Jurkat, Clone E6-1 (cell line): ENCODE measurements at places on chromosomes 3 and 15.

DNA sequence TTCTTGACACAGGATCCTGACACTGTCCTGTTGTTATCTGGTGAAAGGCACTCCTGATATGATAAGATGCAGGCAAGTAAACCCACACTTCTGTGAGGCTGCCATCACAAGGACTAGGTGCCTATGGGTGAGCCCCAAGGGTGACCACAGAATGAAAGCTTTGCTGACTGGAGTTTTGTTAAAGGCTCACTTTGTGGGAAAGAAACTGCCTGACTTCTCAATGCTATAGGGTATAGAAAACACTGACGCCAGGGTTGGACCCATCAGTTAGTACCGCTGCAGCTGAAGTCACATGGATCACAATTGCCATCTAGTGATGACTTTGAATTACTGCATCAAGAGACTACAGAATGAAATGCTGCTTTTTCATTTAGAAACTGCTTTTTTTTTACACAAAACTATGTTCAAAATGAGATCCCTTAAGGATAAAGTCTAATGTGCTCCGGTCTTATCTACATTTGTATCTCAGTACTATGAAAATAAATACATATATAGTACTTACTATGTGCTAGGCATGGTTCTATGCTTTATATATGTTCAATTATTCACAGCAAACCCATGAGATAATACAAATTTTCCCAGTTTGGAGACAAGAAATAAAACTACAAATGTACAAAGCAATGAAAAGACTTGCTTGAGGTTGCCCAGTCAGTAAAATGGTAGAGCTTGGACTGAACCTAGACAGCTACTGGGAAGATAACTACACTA is 64.2 kb upstream of the CMSS1 start:
- peak; percentile 44 for DNase-seq

- peak; percentile 46 for DNase-seq
Measured at GRCh38 chr3:76859596-76859995, 180.3 kb upstream of the ROBO2 start.

DNA sequence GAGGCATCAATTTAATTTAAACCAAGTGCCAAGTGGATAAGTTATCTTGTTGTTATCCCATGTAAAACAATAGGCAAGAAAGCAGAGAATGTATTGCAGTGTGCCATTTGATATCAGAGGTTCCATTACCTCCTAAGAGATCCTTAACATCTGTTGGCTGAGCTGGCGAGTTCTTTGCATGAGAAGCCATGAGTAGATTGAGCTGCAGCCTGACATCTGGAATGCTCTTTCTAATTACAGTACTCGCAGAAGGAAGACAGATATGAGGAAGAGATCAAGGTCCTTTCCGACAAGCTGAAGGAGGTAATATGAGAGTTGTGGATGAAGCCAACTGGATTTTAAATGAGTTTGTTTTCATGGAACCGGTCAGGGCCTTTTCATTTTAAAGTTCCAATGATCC is 19.4 kb downstream of the TPM1 start:
- DNase-seq = no peak

DNA sequence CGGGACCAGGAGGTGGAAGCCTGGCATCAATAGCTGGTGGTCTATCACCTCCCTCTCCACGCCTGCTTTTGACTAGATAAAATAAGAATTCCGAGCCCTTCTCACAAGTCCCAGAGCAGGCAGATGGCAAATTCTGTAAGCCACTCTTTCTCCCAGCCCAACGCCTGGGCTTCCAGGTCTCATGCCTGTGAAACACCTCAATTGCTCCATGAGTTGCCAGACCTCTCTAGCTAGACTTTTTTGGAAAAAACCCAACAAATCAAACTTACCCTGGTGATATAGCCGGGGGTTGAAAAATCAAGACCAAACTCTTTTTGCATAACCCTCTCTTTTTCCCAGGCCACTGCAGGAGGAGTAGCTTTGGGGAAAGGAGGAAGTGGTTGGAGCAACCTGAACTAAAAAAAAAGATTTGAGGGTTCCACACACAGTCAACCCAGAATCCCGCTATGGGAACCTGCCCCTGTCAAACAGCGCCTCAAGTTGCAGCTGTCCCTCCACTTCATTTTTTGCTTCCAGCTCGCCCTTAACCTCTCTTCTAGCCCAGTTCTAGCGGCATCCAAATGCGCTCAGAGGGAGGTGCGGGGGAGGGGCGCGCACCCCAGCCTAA is 7.0 kb downstream of the BHLHE40 start:
- peak; percentile 31 for DNase-seq

GRCh38 chr15:95990833-95991232 is 339.7 kb upstream of the NR2F2 start:
- no peak for DNase-seq

GRCh38 chr15:73952913-73953750 is 26.9 kb downstream of the LOXL1 start:
- no peak for DNase-seq

DNA sequence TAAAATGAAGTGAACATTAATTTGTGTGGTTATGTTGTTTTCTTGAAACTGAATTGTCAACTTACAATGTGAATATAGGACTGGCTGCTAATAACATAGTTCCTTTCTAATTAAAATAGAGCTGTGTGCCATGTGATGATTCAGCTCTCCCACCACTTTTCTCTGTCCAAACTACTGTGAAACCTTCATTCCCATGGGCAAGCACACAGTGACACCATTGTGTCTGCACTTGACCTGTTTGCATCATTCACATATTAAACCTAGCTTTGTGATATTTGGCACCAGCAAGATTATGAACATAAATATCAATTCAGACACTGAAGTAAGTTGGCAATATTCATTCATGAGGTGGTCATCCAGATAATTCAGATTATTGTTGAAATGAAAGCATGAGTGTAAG is 78.8 kb upstream of the TCF12 start:
- DNase-seq = no peak

DNA sequence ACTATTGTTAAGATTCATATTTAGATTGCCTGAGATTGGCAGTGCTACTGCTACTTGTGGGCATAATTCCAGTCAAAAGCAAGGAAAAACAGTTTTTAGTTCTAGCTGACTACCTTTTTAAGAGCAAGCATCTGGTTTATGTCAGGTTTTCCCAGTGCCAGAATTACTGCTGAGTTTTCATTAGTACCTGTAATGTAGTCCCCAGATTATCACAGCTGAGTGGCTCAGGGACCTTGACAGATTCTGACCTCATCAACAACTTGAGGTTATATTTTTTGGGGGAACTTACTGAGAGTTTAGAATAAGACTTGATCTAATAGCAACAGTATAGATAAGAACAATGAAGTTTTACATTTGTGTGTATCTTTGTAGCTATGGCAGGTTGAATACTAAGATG is 31.0 kb downstream of the NXPE3 start:
- DNase-seq = no peak

- no peak for DNase-seq
Measured at GRCh38 chr3:62873761-62874710, 1.2 kb downstream of the CADPS start.

DNA sequence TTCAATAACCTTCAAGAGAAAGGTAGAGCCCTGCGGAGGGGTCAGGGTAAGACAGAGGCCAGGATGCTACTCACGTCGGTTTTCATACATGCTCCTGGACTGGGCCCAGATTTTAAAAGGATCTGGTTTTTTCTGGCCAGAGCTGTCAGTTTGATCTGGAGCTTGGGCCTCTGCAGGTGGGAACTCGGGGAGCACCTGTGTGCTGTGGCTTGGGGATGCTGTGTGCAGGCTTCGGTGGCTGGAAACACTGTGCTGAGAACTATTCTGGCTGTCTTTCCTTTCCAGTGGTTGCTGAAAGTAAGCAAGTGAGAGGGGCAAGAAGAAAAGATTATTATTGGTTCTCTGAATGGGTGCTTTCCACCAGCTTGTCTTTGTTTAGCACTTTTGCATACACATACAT is 647.6 kb downstream of the MAGI1 start:
- DNase-seq = no peak

- DNase-seq = no peak
Measured at GRCh38 chr15:74798388-74799254, 14.0 kb upstream of the LMAN1L start.

DNA sequence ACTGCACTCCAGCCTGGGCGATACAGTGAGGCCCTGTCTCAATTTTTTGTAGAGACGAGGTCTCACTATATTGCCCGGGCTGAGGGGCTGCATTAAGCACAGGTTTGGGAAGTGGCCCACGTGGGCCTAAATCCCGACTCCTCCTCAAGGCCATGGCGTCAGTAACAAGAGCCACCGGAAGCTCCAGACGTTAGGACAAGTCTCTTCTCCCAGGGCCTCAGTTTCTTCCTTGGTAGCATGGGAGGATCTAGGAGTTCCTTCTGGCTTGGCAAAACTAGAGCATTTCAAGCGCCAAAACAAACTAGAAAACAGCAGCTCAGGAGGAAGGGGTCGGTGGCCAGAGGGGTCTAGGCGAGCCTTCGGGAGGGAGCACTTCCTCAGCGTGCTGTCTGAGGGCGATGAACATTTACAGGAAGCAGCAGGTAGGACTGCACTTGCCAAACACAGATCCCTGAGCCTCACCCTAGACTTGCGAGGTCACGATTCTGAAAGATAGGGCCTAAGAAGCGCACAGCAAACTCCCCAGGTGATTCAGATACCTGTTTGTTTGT is 536 bp downstream of the SNAPC5 start:
- DNase-seq = no peak

GRCh38 chr3:139916271-139916670 is 18.7 kb upstream of the CLSTN2 start:
- DNase-seq = no peak

GRCh38 chr15:79740561-79740960 is 156.3 kb downstream of the MTHFS start:
- no peak for DNase-seq

- no peak for DNase-seq
Measured at GRCh38 chr15:67188551-67189218, 65.8 kb downstream of the AAGAB start.

GRCh38 chr3:16055606-16056211 is 118.8 kb upstream of the GALNT15 start:
- DNase-seq = no peak

DNA sequence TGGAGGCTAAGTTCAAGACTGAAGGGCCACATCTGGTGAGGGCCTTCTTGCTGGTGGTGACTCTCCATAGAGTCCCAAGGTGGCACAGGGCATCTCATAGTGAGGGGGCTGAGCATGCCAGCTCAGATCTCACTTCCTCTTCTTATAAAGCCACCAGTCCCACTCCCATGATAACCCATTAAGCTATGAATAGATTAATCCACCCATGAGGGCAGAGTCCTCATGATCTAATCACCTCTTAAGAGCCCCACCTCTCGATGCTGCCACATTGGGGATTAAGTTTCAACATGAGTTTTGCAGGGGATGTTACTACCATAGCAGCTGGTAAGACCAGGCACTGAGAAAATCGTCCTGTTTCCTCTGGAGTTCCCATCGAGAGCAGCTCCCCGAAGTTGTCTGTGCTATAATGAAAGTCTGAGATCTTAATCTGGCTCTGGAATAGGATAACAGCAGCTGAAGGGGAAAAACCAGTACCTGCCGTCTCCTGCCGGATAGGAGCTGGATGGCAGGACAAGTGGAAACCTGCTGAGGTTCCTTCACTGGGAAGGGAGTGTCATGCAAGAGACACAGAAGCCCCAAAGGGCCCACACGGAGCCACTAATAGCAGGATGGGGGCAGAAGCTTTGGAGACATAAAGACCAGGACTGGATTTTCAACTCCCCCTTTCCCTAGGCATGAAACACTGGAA is 79.5 kb upstream of the EPHB3 start:
- DNase-seq = no peak

DNA sequence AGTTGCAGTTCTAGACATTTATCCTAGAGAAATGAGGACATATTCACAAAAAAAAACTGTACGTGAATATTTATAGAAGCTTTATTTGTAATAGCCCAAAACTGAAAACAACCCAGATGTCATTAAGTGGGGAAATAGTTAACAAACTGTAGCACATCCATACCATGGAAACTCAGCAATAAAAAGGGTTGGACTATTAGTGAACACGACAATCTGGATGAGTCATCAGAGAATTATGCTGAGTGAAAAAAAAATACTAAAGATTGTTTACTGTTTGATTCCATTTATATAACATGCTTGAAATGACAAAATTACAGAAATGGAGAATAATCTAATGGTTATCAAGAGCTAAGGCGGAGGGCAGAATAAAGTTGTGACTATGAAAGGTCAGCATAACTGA is 59.5 kb downstream of the CPA3 start:
- DNase-seq = no peak

DNA sequence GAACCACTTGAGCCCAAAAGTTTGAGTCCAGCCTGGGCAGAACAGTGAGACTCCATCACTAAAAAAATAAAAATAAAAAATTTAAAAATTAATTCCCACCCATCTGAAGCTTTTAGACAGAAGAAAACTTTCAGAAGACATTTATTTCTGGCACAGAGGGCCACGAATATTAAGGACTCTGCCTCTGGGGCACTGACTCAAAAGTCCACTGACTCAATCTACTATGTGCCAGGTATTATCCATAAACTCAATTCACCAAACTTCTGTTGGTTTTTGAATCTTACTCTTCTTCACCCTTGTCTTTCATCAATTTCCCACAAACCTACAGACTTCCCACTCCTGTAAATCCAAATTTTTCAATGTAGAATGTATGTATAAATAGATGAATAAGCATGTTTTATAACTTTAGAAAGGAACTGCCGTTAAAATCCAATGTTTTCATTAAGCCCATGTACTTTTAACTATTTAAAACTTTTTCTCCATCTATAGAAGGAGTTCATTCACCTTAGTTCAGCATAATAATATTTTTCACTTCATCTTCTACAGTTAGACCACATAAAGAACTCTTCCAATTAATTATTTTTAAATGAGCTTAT is 19.9 kb downstream of the ATP13A3 start:
- DNase-seq = no peak

- DNase-seq = no peak
Measured at GRCh38 chr3:18761530-18761929, 336.4 kb upstream of the SATB1 start.
